IMR-90 (cell line): ENCODE measurements at places on chromosomes 2 and 18. TPM values are rescaled to one million over a fixed set of nuclear protein-coding genes. Genes with fewer than 3 reads are reported as not detected.

ALPG gene
- not detected in 2 replicates for polyA plus RNA-seq

PLB1 gene
- polyA plus RNA-seq = 0.43 and 0.74 TPM in 2 replicates

SCN9A gene
- 33.7 and 40.1 TPM in 2 replicates for polyA plus RNA-seq

MAP3K19 gene
- polyA plus RNA-seq = not detected in 2 replicates

- DNase-seq = peak; percentile 20
Measured at GRCh38 chr2:127486247-127487058, 39.8 kb downstream of the IWS1 start.

DNA sequence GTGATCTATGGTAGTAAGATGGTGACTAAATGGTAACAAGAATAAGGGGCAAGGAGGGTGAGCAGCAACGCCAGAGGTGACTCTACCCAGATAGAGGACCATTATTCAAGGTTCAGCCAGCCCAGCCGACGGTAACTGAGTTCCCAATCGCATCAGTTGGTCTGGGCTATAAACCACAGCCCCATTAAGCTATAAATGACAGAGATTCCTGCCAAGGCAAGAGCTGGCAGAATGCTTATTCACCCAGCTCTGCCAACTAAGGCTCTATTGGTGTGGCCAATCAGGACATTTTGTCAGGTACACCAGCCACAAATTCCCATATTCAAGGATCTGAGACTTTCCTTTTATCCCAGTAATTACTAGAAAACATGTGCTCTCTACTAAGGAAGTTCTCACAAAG, 3.6 kb downstream of the CHN1 start:
- DNase-seq = no peak

DNA sequence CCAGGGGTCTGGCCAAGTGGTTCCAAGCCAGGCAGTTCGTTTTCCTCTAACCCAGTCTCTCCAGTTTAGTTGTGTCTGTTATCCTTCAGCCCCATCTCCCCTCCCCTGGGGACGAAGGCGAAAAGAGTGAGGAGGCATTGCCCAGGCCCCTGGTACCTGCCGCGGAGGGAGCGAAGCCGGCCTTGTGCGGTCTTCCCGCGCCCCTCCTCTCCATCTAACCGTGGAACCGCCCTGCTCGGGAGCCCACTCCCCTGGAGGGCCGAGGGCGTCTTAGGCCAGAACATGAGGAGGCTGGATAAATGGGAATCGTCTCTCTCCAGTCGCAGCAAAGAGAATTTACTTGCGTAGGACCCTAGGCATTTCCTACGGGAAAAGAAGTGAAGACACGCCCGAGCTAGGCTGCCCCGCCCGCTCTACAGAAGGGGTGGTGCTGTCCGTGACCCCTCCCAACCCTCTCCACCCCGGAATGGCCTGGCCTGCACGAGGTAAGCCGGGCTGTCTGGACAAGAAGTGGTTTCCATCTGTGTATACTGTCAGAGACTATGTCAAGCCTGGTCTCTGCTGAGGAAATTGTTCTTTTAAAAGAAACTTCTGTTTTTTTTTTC, 156.2 kb downstream of the MIB1 start:
- no peak for DNase-seq

DNA sequence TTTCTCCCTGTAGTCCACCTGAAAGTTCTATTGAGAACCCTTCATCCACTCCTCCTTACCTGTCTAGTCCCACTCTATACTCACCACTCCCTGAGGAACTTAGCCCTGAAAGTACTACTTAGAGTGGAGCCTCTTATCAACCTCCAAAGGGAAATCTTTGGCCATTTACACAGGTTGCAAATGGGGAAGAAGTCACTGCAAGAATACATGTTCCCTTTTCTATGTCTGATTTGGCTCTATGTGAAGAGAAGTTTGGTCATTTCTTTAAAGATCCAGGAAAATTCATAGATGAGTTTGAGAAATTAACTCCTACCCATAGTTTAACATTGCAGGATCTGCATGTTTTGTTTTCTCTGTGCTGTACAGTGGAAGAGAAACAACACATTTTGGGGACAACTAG, 22.9 kb upstream of the MGAT4A start:
- DNase-seq = no peak

DNA sequence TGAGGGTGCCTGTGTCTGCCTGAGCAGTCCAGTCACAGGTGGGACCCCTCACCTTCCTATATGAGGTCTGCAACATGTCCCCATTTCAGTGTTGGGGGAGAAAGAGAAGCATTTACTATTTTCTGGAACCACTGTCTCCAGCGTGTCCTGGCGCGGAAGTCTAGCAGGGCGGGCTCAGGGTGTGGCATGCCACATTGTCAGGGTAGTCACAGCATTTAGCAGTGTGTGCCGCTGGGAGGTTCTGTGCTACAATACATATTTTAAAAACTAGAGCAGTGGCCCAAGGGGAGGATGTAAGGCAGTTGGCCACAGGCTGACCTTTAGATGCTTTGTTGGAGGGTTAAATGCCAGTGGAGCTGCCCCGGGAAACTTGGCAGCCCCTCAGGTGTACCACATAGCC, 12.5 kb downstream of the UBE2F start:
- no peak for DNase-seq

DNA sequence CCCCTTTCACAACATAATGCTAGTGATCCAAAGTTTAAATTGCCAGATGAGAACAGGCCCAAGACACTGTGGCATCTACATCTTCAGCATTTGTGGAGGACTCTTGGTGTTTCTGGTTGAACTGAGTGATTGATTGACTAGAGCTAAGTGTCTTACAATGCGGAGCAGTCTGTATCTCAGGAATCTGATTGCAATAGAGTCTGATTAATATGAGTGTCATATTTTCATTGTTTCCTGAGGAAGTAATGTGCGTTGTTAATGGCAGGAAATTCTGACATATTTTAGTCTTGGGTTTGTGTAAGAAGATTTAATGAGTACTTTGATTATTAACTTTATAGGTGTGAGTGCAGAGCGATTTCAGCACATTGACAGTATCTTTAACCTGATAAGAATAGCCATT, 82.0 kb upstream of the PROKR1 start:
- no peak for DNase-seq

GRCh38 chr2:232350804-232351685, 27.5 kb upstream of the ALPP start:
- DNase-seq = no peak

GRCh38 chr2:20643826-20644225, 7.1 kb downstream of the HS1BP3 start:
- DNase-seq = no peak

- DNase-seq = no peak
Measured at GRCh38 chr2:215794829-215795546, 218.4 kb downstream of the MREG start.

DNA sequence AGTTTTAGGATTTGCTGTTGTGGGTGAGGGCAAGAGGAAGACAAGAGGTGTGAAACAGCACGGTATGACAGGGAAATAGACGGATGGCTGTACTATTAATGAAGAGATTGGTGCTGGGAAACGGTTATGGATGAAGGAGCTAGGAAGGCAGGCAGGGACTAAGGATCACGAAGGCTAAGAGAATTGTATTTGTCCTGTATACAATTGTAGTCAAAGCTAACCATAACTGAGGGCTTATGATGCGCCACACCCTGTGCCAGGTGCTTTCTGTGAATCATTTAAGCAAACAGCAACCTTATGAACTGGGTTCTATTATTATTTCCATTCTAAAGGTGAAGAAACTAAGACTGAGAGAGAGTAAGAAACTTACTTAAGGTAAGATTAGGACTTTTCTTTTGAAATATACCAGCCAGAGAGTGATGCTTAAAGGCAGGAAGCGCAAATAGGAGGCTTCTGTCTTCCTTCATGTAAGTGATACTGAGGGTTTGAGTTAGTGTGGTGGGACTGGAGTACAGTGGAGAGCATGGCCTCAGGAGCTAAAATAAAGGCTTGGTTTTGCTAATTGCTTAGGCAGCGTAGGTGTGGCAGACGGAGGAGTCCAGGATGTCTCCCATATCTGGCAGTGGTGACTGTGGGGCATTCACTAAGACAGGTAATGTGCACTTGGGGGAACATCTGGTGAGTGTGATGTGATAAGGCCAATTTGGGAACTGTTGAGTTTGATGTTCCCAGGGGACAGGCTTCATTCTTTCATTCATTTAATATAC, 85.8 kb downstream of the PLEKHM3 start:
- DNase-seq = no peak

- DNase-seq = no peak
Measured at GRCh38 chr2:212854771-212855170, 296.6 kb downstream of the IKZF2 start.

DNA sequence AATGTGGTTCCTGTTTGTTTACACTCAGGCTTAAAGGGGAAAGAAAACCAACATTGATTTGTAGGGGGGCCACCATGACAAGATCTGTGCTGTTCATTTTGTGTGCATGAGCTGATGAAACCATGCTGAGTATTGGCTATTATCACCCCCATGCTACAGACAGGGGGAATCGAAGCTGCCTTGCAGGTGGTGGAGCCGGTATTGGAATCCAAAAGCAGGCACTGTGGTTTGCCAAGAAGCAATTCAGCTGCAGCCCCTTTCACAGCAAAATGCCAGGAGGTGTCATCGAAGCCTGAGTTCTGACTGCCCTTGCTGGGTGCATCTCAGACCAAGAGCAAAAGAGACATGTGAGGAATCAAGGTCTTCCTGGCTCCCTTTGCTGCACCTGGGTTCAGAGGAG, 221.9 kb downstream of the UXS1 start:
- DNase-seq = no peak

DNA sequence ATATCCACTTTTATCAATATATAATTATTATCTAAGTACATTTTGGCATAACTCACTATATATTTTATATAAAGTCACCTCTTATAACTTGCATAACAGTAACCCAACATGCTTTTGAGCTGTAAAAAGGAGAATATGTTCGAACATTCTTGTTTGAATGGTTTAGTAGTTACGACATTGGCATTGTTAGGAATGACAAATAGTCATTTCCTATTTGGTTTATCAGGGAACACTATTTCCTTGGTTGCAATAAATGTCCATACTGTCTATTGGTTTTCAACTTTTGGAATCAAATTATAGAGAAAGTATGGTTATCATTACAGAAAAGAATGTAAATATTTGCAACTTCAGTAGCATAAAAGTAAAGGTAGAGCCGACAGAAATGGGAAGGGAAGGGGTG, 124.1 kb downstream of the PARD3B start:
- DNase-seq = no peak
